Kidney epithelial cell (primary cell): ENCODE measurements at places on chromosomes 2 and 18.
A peak's percentile ranks its signal among the peaks of the same experiment; 100 is the strongest.

GRCh38 chr2:88181511-88181910 lies 11.4 kb downstream of the THNSL2 start:
- no peak for DNase-seq

DNA sequence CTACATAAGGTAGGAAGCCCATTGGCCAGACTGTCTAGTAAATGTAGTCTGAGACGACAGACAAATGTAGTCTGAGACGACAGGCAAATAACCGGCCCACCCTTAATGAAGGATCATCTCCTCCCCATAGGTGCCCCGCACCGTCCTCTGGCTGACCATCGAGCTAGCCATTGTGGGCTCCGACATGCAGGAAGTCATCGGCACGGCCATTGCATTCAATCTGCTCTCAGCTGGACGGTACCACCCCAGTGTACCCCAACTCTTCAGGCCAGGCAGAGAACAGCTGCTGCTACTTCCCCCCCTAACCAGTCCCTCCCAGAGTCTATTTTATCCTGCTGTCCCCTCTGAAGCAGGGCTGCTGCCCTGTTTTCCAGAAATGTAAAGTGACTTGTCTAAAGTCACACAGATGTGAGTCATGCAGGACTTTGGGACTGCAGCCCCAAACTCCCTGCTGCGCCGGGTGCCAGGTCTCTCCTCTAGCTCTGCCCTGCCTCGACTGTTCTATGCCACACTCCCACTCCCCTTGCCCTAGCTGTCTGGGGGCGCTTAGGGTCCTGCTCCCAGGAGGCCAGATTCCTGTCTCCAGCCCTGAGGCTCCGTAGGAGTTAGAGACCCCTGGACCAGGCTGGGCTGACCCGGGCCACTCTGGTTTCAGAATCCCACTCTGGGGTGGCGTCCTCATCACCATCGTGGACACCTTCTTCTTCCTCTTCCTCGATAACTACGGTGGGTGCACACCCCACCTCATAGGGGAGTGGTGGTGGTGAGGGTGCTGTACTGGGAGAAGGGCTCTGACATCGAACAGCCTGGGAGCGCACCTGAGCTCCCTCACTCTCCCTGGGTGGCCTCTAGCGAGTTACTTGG lies 4.7 kb downstream of the SLC11A1 start:
- no peak for DNase-seq

DNA sequence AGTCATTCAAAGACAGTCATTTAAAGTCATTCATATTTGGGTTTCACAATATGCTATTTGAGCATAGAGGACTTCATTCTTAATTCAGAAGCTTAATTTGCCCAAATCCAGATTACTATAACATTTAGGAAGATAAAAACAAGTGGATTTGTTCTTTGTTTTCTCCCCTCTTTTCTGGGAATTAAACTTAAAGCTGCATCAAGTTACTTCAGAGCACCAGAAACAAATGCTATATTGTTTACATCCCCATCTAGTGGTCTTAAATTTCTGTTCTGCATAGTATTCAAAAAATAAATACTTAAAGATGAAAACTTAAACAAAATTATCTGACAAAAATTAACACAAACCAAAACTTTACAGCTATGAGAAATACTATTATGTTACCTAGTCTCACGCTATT lies 34.7 kb upstream of the MARCHF7 start:
- DNase-seq, result no peak

DNA sequence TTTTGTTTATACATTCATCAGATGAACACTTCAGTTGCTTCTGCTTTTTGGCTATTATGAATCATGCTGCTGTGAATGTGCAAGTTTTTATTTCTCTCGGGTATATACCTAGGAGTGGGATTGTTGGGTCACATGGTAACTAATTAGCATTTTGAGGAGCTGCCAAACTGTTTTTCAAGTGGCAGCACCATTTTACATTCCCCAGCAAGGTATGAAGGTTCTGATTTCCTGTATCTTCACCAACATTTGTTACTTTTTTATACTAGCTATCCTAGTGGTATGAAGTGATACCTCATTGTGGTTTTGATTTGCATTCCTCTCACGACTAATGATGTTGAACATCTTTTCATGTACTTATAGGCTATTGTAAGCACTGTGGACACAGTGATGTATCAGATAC lies 53.9 kb downstream of the DYNC1I2 start:
- DNase-seq, result peak; percentile 21

DNA sequence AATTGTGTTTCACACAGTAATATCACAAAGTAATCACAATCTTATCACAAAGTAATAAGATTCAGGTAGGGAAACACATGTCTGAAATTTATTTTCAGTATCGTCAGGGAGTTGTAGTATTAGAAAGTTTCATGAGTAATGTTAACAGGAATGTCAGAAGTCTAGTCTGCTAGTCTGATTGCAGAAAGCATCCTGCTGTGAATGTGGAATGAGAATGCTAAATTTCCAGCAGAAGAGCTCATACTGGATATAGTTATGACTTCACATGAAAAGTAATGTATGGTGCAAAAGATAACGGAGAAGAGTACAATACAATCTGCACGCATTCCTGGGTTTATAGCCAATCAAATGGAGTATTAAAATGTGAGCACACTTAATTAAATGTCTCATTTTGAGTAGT lies 494.7 kb upstream of the SETBP1 start:
- DNase-seq, result no peak

DNA sequence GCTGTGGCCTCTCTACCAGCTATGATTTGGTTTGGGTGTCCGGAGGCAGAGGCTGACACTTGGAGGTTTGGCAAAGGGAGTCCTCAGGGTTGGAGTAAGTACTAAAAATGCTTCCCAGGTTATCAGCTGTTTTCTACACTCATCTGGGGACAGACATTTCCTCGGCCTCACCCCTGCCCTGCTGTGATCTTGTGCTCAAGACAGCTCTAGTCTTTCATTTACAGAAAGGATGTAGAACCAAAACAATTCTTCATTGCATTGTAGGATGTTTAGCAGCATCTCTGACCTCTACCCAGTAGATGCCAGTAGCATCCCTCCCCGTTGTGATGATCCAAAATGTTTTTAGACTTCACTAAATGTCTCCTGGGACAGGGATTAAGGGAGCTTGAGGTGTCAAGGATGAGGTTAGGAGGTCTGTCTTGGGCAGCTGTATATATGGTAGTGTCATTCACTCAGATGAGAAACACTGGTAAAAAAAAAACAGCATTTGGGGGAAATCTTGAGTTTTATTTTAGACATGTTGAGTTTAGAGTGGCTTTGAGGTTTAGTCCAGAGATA lies 26.6 kb downstream of the CD28 start:
- DNase-seq, result no peak

DNA sequence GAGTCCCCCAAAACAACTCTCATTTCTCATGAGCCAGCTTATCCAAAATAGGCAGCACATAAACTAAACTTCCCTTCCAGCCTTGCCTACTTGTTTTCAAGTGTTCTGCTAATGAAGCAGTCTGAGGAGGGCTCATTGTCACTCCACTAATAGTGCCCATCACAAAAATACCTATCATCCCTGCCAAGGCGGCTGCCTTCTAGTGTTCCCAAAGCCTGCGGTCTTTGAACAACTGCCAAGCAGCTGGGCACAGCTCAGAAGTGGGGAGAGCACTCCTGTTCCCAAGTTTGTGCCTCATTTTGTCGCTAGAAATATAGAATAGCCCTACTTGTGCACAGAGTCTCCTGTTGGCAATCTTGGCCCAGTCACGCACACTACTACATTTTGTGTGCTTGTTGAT lies 50.3 kb downstream of the DTNA start:
- DNase-seq, result no peak

- DNase-seq, result no peak
Observed at GRCh38 chr2:168926621-168927386, 25.7 kb downstream of the G6PC2 start.

GRCh38 chr2:175151791-175152190 lies 16.2 kb downstream of the ATF2 start:
- no peak for DNase-seq

DNA sequence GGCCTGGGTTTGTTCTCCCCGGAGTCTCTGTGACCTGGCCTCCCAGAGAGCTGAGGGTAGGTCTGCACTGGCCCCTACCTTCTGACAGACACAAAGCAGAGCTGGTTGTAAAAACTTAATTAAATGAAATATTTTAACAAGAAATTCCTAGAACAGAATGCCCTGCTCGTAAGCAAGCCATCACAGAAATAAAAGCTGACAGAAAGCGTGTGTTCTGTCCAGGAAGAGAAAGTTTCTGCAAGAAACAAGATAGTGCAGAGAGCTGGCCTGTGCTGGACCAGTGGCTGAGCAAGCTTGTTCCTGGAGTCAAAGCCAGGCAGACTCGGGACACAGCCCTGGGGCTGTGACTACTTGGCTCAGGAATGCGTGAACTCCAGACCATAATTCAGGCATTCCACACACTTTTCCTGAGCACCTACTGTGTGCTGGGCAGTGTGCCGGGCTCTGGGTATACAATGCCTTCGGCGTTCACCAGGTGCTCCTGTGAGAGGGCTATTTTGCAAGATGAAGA lies 51.6 kb downstream of the APOB start:
- DNase-seq, result no peak

DNA sequence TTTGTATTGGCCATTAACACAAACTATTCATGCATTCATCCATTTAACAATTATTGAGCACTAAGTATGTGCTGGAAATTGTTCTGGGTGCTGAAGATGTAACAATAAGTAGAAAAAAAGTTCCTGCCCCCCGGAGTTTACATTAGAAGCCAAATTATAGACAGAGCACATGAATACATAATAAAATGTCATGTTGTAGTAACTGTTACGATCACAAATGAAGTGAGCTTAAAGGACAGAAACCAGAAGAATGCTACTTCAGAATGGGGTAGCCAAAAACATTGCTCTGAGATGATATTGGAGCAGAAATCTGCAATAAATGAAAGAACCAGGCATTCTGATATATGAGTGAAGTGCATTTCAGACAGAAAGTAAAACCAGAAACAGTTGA lies 256.0 kb upstream of the SETBP1 start:
- no peak for DNase-seq

DNA sequence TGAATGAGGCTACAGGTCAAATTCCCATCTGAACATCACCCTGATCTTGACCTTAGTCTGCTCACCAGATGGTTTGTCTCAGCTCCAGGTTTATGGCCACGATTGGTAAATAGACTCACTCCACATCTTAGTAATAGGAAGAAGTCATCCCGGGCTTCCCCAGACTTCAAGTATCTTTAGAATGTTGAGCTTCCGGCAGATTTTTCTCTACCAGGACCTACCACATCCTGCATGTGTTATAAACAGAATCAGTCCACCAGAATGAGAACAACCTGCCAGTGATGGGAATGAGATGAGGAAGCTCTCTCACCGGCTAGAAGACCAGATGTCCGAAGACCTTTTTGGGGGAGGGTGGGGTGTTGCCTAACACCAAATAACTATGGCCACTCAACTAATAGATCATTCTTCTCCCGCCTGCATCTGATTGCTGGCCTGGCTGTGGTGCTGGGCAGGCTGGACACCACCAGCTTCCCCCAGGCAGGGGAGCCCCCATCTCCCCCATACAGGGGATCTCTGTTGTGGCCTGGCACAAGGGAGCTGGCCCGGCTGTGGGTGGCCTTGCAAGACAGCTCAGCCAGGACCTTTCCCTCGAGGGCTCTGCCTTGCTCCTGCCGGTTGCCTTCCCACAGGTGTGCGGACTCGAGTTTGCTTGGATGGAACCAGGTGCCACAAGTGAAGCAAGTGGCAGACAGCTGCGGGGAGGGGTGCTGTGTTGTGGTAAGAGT lies 88.5 kb downstream of the SH3RF3 start:
- no peak for DNase-seq

DNA sequence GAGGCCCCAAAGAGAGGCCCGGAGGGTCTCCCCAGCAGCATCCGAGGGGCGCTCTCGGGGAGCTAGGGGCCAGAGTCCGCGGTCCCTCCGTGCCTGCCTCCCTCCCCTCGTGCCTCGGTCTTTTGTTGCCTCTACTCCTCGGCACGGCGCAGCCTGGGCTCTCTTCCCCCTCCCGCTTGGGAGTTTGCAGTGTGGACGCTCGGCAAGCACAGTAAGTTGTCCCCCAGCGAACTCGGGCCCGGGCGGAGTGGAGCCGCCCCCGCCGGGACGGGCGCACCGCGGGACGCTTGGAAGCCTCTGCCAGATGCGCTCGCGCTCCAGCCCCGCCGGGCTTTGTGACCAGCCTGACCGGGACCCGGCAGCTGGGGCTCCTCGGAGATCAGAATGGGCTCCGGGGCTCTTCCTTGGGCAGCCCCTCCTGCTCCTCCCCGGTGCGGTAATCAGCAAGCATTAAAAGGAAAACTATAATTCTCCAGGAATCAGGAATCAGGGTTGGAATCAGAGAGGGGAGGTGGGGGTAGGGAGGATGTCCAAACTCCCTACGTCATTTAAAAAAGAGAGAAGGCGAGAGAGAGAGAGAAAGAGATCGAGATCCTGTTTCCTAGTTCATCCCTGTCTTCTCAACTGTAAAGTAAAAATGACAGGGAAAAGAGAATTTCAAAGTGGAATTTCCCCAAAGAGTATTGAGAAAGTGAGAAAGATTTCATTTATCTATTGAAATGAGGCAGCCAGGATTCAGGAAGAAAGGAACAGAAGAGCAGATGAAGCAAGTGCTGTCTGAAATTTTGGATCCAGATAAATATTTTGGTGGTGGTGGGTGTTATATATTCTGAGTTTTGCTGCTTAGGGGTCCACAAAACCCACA lies 786 bp upstream of the TMEM200C start:
- DNase-seq, result no peak

DNA sequence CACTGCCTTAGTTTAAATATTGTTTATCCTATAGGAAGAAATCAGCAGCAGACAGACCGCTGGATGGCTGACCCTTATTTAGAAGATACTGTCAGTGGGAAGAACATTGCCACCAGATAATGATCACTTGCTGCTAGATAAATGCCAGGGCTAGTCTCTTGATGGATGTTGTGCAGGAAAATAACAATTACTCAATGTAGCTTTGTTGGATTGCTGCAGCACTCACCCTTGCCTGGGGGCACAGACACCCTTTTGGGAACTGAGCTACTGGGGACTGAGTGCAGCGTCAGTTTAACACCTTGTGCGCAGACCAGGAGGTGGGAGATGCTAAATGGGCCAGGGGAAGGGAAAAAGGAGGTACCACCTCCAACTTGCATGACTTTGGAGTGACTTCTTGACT lies 64.2 kb upstream of the CAPN13 start:
- no peak for DNase-seq

DNA sequence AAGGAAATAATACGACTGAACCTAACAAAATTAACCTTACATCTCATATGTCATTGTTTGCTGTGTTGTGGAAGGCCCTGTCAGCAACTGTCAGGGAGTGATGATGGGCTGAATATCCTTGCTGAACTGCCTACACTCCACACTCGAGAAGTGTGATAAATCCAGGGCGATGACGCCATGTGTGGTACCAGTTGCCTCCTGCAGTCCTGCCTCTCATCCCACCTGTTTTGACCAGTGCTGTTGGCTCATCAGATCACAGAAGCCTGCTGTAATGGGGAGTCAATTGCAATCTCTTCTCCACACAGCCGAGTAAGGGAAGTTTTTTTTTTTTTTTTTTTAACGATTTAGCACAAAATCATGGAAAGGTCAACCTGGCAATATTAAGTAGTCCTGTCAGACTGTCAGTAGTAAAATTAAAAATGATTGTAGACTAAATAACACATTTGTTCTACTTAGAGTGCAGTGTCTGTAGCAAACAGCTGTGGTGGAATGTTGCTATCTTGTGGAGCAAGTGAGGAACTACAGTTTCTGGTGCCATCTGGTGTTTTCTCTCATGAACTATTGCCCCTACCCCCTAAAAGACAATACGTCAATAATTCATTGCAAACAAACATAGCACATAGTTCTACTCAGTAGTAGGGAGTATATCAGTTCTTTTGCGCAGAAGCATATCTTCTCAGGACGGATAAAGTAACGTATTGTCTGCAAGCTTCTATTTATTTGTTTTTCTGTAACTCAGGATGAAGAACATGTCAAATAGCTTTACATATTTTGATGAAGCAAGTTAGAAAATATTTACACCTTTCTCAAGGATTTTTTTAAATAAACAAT lies 347.6 kb downstream of the CTNNA2 start:
- no peak for DNase-seq

GRCh38 chr2:8098476-8099266 lies 583.2 kb upstream of the ID2 start:
- DNase-seq, result no peak
